Cerebellar nuclear complex (tissue), 1 donor: ENCODE measurements at places on chromosomes 13 and 19.

DNA sequence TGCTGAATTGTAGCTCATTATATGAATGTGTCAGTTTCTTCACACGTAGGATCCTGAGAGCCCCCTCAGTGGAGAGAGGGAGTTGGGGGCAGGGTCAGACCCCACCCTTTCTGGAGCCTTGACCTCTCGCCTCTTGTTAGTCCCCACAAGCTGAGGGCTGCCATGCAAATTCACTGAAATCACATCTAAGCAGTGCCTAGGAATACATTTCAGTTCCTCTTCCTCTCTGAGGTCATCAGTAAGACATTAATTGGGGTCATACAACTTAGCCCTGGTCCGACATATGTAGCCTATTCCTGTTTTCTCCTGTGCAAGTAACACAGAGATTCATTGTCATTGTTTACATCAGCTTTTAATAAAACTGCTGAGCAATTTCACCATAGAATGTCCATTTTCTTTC is 30.0 kb downstream of the MYO9B start:
- DNase-seq = no peak

GRCh38 chr13:104586051-104586746 is 1520.0 kb upstream of the SLC10A2 start:
- DNase-seq = no peak

GRCh38 chr19:35716801-35717664 is 770 bp upstream of the KMT2B start:
- DNase-seq = peak; percentile 79

DNA sequence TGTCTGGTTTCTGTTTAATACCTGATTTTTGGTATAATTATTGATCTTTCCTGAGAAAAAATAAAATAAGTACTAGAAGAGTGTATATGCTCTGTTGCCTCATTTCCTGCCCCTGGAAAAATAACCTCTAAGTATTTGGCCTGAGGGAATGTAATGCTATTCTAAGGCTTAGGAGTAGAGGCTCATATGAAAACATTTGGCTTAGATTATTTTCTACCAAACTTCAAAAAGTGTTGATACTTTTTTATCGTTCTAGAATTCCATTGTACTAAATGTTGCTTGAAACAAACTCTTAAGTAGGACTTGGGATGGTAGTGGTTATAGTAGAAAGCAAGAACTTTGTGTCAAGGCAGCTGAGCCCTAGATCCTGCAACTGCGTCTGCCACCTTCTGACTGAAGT is 57.8 kb downstream of the COG3 start:
- no peak for DNase-seq

GRCh38 chr13:81318231-81319019 is 977.5 kb upstream of the SPRY2 start:
- no peak for DNase-seq

DNA sequence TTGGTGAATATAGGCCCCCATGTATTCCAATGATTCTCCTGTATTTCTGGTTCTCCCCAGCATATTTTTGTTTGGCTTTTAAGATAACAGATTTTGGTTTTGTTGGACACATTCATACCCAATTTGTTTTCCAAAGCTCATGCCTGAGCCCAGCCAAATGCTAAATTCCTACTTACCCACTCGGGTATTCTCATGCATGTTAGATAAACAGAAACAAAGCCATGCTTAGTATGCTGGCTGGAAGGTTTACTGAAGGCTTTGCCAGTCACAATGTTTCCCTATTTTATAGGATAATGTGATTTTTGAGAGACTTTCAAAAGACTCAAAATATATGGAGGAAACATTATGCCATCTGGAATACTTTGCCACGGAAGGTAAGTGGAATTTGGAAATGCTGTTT is 206.8 kb downstream of the ATP8A2 start:
- DNase-seq = no peak

GRCh38 chr13:26509491-26509890 is 48.0 kb upstream of the WASF3 start:
- DNase-seq = no peak

GRCh38 chr13:41765813-41766212 is 195.1 kb downstream of the VWA8 start:
- no peak for DNase-seq

DNA sequence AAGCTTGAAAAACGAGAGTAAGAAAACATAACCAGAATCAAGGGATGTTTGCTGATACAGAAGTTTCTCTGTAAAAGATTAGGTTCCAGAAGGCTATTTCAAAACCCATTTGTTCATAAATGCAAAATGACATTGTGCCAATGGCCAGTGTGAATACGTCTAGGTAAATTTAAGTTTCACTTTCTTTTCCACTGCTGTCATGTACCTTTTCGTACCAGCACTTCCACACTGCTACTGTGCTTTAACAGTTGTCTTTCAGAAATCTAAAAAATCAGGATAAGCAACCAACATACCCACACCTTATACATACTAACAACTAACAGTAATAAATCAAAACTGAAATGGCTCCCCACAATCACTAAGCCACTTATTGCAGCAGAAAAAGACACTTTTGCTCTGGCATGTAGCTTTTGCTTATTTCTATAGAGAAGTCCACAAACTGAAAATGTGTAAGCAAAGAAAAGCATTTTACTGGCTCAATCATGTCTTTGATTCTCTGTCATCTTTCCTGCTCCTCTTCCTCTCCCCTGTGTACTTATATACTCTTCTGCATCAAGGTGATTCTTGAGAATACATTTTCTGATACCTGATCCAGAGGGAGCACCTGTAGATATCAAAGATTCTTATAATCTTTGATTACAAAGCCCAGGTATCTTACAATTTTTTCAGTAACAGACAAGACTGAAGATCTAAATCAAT is 34.3 kb downstream of the ELF1 start:
- no peak for DNase-seq

GRCh38 chr13:33893559-33893958 is 75.6 kb downstream of the RFC3 start:
- DNase-seq = no peak
